ENCODE measurements at places on chromosomes 7 and 10.
A peak's percentile ranks its signal among the peaks of the same experiment; 100 is the strongest.

- no peak for DNase-seq
Measured at GRCh38 chr7:83359108-83359507, 196.4 kb upstream of the PCLO start.

GRCh38 chr7:118974836-118975235 is 750.3 kb downstream of the ANKRD7 start:
- DNase-seq = no peak

- no peak for DNase-seq
Measured at GRCh38 chr10:121983852-121984251, 5.1 kb upstream of the TACC2 start.

- no peak for DNase-seq
Measured at GRCh38 chr10:124546055-124546369, 84.4 kb downstream of the LHPP start.

- no peak for DNase-seq
Measured at GRCh38 chr10:88489107-88489506, 94.0 kb downstream of the RNLS start.

- no peak for DNase-seq
Measured at GRCh38 chr7:85224171-85224570, 37.3 kb upstream of the SEMA3D start.

DNA sequence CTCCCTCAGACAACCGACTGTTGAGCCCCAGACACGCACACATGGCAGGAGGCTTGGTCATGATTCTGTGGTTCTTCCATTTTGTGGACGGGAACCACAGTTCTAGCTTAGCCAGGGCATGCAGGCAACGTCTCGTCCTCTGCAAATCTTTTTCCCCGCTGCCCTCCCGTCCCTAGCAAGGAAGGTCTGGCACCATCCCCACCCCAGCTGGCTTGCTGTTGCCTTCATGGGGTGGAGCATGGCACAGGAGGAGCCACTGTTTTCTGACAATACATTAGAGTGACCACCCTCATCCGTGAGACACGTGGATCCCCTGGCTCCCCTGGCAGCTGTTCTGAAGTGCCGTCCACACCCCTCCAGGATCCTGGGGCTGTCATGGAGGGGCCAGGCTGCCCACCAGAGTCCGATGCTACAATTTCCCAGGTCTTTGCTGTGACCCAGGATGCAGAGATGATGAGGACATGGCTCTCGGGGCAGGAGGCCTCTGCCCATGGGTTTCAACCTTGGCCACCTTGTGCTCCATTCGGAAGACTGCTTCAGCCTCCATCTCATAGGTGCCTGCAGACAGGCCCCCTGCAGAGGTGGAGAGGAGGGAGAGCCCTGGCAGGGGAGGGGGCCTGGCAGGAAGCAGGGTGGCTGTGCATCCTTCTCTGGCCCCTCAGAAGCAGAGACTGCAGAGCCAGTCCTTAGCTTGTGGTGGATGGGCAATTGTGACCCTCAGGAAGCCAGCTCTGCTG is 233.6 kb downstream of the GLRX3 start:
- DNase-seq = no peak

GRCh38 chr7:28483112-28483511 is 70.8 kb downstream of the CREB5 start:
- DNase-seq = no peak

DNA sequence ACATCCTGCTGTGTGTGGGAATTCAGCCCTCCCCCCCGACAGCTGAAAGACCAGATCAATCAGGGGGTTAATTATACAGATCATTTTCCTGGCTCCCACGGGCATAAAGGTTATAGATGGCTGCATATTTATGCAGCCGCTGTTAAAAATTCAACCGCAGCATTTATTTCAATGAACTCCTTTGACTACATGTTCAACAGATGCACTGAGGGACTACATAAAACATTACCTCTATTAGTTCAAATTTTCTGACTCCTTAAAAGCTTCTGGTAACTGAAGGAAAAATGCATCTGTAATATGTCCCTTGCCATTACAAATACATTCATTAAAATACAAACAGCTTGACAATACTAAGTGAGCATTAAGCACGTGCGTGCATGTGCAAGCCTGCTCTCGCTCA is 49.7 kb upstream of the YAE1 start:
- DNase-seq = no peak

- DNase-seq = no peak
Measured at GRCh38 chr10:97842656-97843280, 6.9 kb upstream of the GOLGA7B start.

- DNase-seq = no peak
Measured at GRCh38 chr10:18238870-18239485, 98.8 kb downstream of the CACNB2 start.

- no peak for DNase-seq
Measured at GRCh38 chr7:18317941-18318340, 177.6 kb upstream of the HDAC9 start.

DNA sequence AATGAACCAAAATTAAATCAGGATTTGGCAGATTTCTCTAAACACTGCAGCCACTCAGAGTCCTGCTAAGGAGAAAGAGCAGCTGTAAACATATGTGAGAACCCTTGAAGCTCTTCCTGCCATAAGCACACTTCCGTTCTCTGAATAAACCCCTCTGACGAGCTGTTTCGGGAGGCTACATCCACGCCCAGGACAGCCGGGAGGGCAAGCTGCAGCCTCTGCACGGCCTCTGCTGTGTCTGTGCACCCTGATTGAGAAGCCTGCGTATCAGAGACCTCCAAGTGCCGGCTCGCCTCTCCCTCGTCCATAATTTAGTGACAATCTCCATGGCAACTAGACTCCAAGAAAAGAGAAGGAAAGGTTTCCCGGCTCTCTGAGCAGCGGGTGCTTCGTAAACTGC is 114.4 kb downstream of the PTPRN2 start:
- no peak for DNase-seq

DNA sequence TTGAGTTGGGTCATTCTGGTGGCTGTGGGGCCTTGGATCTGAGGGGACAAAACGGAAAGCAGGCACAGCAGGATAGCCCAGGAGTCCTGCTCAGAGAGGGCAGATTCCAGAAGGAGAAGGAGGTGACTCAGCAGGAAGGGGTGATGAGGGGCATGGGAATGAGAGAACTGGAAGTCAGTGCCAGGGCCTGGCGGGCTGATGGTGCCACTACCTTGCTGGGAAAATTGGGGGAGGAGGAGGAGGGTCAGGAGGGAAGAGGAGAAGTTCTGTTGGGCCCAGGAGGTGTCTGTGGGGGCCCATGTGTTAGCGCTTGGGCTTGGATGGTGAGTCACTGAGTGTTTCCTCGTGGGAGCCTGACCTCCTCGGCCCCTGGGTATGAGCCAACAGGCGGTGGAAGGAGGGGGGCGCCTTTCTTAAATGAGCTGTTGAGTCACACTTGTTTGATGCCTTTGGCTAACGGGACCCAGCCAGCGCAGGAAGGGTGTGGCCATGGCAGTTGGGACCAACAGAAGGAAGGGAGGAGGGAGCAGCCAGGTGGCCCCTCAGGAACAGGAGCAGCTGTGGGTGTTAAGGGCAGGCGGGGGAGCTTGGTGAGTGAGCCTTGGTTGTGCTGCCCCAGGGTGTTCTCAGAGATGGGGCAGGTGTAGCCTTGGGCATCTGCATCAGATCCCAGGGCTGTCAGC is 130.0 kb upstream of the BTBD16 start:
- no peak for DNase-seq

GRCh38 chr7:94423863-94424735 is 29.4 kb downstream of the COL1A2 start:
- no peak for DNase-seq

- DNase-seq = no peak
Measured at GRCh38 chr10:24493165-24493564, 230.5 kb downstream of the ARHGAP21 start.

DNA sequence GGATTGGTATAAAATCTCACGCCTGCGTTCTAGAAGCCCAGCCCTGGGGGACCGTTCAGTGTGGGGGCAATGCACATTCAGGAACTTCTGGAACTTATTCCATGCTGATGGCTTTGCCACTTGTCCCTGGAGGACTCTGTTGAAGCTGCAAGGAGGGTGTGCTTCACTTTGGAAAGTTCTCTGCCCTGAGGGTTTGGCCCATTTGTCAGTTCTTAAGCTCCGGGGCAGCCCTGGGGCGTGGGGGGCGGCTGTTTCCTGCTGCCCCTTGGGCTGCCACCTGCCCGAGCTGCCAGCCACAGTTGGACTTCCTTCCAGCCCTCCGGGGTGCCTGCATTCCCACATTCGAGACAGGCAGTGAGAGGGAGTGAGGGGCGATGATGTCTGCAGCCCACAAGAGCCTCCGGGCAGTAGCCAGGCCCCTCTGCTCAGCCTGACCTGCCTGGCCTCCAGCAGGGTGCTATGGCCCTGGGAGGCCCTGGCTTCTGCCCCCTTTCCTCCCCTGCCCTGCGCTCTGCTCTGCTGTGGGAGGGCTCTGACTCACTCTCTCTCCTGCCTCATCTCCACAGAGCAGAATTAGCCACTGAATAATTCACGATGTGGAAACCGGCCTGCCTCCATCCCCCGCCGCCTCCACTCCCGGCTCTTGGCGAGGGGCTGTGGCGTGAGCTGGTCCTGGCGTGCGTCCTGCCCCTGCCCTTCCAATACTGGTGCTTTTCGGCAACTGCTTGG is 1.9 kb downstream of the TTYH3 start:
- peak; percentile 57 for DNase-seq

- DNase-seq = no peak
Measured at GRCh38 chr7:148241700-148242293, 348.8 kb upstream of the C7orf33 start.

DNA sequence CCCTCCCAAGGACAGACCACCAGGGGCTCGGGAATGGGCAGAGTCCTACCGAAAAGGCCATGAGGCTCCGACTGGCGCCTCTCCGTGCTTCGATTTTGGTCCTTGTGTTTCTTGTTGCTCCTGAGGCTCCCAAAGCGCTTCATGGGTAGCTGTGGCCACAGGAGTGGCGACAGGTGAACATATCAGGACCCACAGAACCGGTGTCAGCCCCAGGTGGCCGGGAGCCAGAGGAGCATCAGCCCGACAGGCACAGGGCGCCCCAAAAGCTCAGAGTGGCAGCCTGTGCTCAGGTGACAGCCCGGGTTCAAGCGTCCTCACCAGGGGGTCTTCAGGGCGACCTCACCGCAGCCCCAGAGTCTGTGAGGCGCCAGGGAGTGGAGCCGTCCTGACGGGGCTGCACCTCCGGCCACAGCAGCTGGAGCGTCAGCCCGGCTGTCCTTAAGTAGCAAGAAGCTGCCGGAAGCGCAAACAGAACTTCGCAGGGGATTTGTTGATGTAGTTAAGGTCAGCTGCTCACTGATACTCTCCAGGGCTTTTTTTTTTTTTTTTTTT is 141.0 kb downstream of the PRKAG2 start:
- no peak for DNase-seq

DNA sequence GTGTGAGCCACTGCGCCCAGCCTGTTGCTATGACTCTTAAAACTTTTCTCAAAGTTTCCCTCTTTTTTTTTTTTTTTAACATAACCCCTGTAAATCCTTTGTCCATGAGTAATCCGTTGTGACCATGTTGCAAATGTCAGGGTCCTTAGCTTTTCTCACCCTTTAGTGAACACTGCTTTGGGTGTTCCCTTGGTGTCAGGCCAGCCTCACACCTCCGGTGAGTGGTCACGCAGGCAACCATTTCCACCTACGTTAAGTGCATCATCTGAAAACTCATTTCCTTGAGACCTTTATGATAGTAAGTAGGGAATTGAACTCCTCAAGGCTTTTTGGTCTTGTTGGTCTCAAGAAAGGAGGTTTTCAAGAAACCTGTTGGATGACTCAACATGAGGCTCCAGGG is 41.3 kb upstream of the OPN4 start:
- DNase-seq = no peak

GRCh38 chr10:72930276-72930675 is 24.3 kb downstream of the PLA2G12B start:
- DNase-seq = no peak

DNA sequence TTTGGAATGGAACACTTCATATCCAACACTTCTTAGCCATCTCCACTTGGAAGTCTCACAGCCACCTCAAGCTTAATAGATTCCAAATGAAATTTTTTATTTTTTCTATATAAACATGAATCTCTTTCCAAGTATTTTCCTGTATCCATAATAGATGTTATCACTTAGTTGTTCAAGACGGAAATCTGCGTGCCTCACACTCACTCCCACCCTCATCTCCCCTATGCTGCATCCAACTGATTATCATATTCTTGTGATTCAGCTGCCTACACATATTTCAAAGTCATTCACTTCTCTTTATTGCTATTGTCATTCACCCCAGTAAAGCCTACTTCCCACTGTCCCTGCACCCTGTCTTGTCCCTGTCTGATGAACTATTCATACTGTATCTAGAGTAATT is 70.2 kb upstream of the MKX start:
- DNase-seq = no peak

GRCh38 chr10:86090807-86091206 is 275.8 kb downstream of the GRID1 start:
- DNase-seq = no peak

DNA sequence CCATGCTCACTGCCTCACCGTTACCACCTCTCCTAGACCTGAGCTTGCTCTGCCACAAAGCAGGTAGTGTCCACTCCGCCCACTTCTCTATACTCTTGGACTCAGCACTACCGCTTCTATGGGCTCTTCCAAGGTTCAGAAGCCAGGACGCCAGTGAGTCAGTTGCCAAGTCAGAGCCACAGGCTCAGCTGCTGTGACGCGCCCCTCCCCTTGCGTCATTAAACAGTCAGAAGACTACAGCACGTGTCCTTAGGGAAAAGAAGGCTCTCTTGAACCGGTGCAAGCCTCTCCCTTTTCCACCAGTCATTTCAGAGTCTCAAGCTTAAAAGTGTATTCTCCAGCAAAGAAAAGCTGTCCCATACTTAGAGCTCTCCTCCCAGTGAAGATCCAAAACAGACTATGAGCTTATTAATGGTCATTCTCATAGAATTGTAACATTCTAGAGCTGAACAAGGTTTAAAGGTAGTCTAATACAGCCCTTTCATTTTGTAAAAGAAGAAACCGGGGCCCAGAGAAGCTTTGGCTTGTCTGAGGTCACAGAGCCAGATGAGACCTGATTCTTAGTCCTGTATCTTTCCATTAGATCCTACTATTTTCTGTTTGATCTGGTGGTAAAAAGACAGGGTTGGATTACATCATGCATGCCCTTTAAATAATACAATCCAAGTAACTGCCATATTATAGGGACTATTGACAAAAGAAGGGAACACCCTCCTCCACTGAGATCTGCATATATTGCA is 40.9 kb upstream of the MET start:
- no peak for DNase-seq

GRCh38 chr10:117550599-117551329 is 8.2 kb downstream of the EMX2 start:
- DNase-seq = no peak

GRCh38 chr10:78336402-78336791 is 302.7 kb downstream of the RPS24 start:
- peak; percentile 10 for DNase-seq

DNA sequence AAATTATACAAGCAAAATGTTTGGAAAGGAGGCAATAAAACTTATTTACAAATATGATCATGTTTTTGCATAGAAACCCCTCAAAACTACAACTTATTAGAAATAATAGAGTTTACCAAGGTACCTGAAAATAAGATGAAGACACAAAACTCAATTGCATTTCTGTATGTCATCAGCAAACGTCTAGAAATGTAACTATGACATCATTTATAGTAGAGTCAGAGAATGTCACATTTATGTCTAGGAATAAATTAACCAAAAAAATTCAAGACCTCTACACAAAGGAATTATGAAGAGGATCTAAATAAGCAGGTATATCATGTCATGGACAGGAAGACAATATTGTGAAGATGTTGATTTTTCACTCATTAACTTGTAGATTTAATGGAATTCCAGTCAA is 81.1 kb downstream of the PALS2 start:
- DNase-seq = no peak

- no peak for DNase-seq
Measured at GRCh38 chr10:132527339-132528063, 10.1 kb upstream of the INPP5A start.

- no peak for DNase-seq
Measured at GRCh38 chr10:89115876-89116627, 91.1 kb downstream of the CH25H start.
